Neuronal stem cell (in vitro differentiated cells): ENCODE measurements at places on chromosomes 5 and 9.

- no peaks in the 10 kb centered on the region for H3K27me3 ChIP-seq
- no peaks in the 10 kb centered on the region for H3K4me1 ChIP-seq
Measured at GRCh38 chr9:70450738-70451137, 36.3 kb upstream of the KLF9 start.

DNA sequence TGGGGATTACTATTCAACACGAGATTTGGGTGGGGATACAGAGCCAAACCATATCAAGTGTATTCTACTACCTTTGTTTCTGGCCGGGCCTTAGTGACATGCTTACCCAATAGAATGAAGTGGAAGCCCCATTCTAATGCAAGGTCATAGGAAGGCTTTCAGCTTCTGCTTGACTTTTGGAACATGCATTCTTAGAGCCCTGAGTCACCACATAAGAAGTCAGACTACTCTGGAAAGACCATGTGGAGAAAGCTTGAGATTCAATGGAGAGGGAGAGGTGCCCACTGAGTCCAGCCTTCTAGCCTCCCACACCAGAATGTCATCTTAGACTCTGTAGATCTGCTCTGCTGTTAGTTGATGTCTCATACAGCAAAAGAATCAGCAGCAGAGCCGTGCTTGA, 155.7 kb upstream of the FBN2 start:
- H3K36me3 ChIP-seq = no peaks in the 10 kb centered on the region
- H3K27ac ChIP-seq = no peak overlapping the region
- DNase-seq = no peak
- no peaks in the 10 kb centered on the region for H3K27me3 ChIP-seq

- no peak for DNase-seq
- no peak overlapping the region for H3K4me3 ChIP-seq
- no peaks in the 10 kb centered on the region for H3K4me1 ChIP-seq
- H3K27ac ChIP-seq = no peak overlapping the region
- H3K27me3 ChIP-seq = no peaks in the 10 kb centered on the region
Measured at GRCh38 chr9:116629634-116630033, 57.5 kb upstream of the TRIM32 start.

DNA sequence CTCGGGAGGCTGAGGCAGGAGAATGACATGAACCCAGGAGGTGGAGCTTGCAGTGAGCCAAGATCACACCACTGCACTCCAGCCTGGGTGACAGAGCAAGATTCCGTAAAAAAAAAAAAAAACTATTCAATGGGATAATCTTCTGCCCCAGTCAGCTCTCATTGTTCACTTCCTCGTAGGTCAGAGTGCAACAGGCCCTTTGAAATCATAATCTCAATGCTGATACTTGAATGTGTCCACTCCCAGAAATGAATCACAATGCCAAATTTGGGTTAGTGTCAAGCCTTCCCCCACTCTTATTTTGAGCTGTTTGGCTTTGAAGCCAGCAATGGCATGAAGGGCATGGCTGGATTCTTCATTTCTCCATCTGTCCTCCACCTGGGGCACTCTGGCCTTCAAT, 610.3 kb upstream of the KLF4 start:
- H3K27ac ChIP-seq = no peak overlapping the region
- H3K36me3 ChIP-seq = no peaks in the 10 kb centered on the region
- no peak for DNase-seq
- H3K4me1 ChIP-seq = no peaks in the 10 kb centered on the region

GRCh38 chr9:95522871-95523370, 6.2 kb upstream of the PTCH1 start:
- H3K27ac ChIP-seq = no peak overlapping the region
- H3K4me3 ChIP-seq = no peak overlapping the region
- peaks cover 6% of the 10 kb centered on the region for H3K27me3 ChIP-seq
- DNase-seq = no peak
- no peaks in the 10 kb centered on the region for H3K4me1 ChIP-seq
